ENCODE measurements at places on chromosomes 3 and 15. TPM values are rescaled to one million over a fixed set of nuclear protein-coding genes. Genes with fewer than 3 reads are reported as not detected.

GRCh38 chr3:64072126-64072525, 48.8 kb upstream of the PSMD6 start:
- no peak for DNase-seq

DNA sequence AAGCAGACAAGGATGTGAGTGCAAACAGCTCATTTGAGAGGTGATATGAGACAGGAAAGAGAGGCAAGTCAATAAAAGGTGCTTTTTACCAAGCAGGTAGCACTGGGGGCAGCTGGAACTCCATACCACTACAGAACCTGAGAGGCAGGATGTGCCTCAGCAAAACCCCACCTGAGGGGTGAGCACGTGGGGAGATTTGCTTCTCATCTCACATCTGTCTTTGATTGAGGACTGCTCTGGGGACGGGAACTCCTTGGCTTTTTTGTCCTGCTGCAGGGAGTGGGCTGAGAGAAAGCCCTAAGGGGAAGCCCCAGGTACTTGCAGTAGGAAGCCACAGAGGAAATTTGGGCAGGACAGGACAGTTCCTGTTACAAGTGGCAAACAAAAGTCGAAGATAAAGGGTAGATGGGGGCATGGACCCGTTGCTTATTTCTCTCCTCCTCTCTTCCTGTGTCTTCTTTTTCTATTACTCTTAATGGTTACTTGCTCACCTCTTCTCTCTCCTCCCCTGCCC, 27.1 kb downstream of the CFAP161 start:
- DNase-seq, result no peak

DNA sequence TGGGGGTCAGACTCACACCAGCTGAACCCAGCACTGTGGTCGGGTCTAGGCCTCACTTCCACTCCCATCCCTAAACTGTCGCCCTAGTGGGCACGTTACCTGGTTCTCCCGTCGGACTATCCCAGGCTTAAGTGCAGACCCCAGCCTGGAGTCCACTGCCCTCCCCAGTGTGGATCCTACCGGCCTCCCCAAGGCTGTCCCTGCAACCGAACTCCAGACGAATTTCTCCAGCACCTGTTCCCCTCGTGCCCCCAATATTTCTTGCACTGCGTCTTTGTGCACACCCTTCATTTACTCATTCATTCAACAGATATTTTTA, 26.5 kb downstream of the SLC41A3 start:
- DNase-seq, result no peak

DNA sequence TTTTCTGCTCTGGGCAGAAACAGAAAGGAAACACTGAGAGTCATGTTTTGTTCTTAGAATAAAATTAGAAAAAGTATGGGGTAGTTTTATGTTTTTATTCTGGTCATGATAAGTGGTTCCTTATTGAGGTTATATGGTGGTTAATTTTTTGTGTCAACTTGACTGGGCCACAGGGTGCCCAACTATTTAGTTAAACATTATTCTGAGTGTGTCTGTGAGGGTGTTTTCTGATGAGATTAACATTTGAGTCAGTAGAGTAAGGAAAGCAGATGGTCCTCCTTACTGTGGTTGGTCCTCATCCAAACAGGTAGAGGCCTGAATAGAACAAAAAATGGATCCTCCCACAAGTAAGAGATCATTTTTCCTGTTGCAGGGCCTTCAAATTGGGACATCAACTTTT, 98.9 kb downstream of the C3orf38 start:
- DNase-seq, result no peak

GRCh38 chr15:42157981-42158765, 1.7 kb upstream of the PLA2G4F start:
- no peak for DNase-seq

GRCh38 chr3:249587-250262, 53.2 kb downstream of the CHL1 start:
- DNase-seq, result no peak

GRCh38 chr3:98744283-98744682, 18.9 kb upstream of the ST3GAL6 start:
- DNase-seq, result no peak

DNA sequence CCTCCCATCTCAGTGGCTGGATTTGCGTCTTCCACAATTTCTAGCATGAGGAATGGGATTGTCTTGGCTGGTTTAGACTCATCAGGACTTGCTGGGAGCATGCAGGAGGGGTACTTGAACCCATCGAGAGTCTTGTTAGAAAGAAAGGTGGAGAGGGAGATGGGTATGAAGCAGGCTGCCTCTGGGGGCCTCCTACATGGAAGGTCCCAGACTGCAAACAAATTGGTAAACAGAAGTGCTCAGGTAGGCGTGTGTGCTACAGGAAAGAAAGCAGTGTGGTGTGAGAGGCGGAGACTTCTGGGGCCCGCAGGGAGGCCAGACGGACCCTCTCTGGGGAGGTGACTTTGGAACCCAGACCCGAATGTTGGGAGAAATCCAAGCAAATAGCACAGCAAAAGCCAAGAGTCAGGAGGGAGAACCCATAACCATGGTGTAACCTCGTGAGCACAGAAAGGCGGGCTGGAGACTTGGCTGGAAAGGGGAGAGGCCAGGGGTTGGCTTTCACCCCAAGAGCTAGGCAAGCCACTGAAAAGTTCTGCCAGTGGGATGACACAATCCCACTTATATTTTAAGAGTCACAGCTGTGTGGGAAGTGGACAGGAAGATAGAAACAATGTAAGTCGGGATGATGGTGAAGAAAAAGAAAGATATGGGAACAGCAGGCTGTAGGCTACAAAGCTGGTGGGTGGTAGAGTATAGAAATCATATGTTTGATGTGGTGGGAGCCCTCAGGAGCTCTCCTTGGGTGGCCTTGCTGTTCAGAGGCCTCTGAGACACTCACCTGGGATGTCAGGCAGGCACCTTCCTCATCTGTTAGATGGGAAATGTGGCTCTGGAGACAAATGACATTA, 130.1 kb upstream of the PRR20G start:
- DNase-seq, result no peak

- DNase-seq, result no peak
Measured at GRCh38 chr15:67832031-67832551, 6.8 kb downstream of the SKOR1 start.

The ABHD10 gene
- total RNA-seq, result 11.7 TPM

DNA sequence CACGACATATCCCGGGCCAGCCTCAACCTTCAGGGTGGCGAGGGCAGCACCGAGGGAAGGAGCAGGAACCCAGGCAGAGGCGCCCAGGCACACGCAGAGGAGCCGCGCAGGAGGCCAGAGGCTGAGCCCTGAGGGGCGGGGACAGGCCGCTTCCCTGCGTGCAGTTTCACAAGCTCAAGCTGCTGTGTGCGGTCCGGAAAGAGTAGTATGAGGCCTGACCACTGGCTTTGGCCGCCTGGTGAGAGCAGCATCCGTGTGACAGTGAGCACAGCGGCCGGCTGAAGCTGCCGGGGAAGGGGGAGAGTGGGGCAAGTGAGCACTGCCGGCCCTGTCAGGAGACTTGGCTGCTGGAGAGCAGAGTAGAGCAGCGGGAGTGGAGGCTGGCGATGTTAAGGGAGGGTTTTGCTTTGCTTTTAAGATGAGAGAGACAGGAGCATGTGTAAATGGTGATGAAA, 8.7 kb downstream of the ZDHHC19 start:
- DNase-seq, result peak; percentile 33

GRCh38 chr3:38118421-38119247, 18.3 kb downstream of the ACAA1 start:
- no peak for DNase-seq

GRCh38 chr3:132695422-132695821, 26.8 kb downstream of the NPHP3 start:
- DNase-seq, result no peak

GRCh38 chr3:37272741-37273140, 98.4 kb upstream of the LRRFIP2 start:
- DNase-seq, result no peak

The SKOR1 gene
- 0.66 TPM for total RNA-seq

GRCh38 chr3:47407896-47408838, 27.3 kb downstream of the PTPN23 start:
- no peak for DNase-seq

DNA sequence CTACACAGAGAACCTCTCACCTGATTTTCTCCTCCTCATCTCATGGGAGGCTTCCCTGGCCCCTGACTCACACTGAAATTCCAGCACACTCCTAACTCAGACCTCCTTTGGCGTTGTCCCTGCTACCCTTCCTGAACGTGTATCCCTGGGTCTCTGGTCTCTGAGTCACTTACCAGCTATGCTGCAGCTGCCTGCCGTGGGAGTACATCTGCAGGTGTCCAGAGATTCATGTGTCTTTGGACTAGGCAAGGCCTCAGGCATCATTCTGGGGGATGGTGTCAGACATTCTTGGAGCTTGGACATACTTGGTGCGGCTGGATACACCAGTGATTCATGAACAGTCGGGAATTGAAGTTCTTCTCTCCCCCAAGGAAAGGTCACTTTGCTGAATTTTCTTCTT, 148.8 kb upstream of the TRIM42 start:
- DNase-seq, result no peak

The OSTN gene
- not detected for total RNA-seq

The RAB6B gene
- total RNA-seq, result 2.0 TPM

The SIDT1 gene
- total RNA-seq, result 4.2 TPM

DNA sequence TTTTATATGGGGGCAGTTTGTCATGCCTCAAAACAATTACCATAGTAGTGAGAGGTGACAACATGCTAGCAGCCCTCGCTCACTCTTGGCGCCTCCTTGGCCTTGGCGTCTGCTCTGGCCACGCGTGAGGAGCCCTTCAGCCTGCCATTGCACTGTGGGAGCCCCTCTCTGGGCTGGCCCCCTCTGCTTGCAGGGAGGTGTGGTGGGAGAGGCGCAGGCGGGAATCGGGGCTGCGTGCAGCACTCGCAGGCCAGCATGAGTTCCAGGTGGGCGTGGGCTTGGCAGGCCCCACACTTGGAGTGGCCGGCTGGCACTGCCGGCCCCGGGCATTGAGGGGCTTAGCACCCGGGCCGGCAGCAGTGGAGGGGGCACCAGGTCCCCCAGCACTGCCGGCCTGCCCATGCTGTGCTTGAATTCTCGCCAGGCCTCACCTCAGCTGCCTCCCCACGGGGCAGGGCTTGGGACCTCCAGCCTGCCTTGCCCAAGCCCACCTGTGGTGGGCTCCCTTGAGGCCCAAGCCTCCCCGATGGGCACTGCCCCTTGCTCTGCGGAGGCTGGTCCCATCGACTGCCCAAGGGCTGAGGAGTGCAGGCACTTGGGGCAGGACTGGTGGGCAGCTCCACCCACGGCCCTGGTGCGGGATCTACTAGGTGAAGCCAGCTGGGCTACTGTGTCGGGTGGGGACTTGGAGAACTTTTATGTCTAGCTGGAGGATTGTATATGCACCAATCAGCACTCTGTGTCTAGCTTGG, 38.8 kb upstream of the EIF5A2 start:
- no peak for DNase-seq

The FAM81A gene
- total RNA-seq, result 1.8 TPM

- DNase-seq, result no peak
Measured at GRCh38 chr3:20054549-20054987, 14.3 kb downstream of the KAT2B start.

The SLC6A1 gene
- 7.3 TPM for total RNA-seq

All from tibial nerve (tissue), 4 donors.